MG63 (cell line): ENCODE measurements at places on chromosomes 2 and 18. TPM values are rescaled to one million over a fixed set of nuclear protein-coding genes. Genes with fewer than 3 reads are reported as not detected.

TDRD15 gene
- total RNA-seq: not detected in 2 replicates

TWIST2 gene
- total RNA-seq: 40.5 and 66.9 TPM in 2 replicates

SLC4A5 gene
- total RNA-seq: under 0.01 TPM in 1 of 2 replicates, not detected in the other

SOCS6 gene
- total RNA-seq: 11.1 and 20.6 TPM in 2 replicates

ELOA2 gene
- total RNA-seq: not detected in 2 replicates

DQX1 gene
- total RNA-seq: not detected in 2 replicates

FBXO36 gene
- 0.56 and 0.74 TPM in 2 replicates for total RNA-seq

SERPINB3 gene
- total RNA-seq: not detected in 2 replicates

POTEI gene
- total RNA-seq: 0.10 and 0.13 TPM in 2 replicates

GKN2 gene
- total RNA-seq: not detected in 2 replicates

CPO gene
- not detected in 2 replicates for total RNA-seq
